ENCODE measurements at places on chromosomes 5 and 9. TPM values are rescaled to one million over a fixed set of nuclear protein-coding genes. Genes with fewer than 3 reads are reported as not detected.

SLC1A3 gene
- total RNA-seq, result 48.9 TPM

PHF24 gene
- total RNA-seq, result not detected

TLX3 gene
- 1.9 TPM for total RNA-seq

MAMDC2 gene
- not detected for total RNA-seq

INSL4 gene
- total RNA-seq, result not detected

APBA1 gene
- 0.12 TPM for total RNA-seq

MAST4 gene
- total RNA-seq, result 2.8 TPM

All from RPMI7951 (cell line).